Epithelial cell of esophagus (primary cell): ENCODE measurements at places on chromosomes 1 and 21.

DNA sequence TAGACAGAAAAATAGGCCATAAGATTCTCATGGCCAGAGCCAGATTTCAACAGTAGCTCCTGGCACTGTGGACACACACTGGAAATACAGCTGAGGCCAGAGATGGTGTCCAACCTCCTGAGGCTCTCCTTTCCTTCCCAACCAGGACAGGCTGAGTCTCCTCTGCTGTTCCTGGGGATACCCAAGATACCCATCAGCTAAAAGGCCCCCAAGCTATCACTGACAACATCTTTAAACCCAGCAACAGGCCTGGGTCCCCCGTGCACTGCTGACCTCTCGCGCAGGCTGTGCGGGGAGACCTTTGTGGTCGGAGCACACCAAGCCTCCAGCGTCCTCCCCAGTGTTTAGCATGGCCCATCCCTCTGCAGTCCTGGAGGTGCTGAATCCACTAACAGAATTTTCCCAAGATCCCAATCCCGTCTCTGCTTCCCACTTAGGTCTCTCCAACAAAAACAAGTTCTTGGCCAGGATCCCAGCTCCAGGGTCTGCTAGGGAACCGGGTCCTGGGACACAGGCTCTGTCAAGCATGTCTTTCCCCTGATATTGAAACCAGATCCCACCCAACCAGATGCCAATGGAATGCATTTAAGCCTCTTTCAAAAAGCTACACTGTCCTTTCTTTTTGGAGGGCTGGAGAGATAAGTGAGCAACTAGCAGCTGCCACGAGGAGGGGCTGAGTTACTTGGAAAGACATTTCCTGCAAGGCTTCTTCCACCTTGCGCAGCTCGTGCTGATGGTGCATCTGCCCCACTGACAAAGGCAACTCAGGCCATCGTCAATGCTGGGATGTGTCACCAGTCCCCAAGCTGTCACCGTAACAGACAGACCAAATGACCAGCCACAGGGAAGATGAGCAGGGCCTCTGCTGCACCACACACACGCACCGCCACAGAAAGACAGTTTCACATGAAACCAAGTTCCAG, 73.2 kb downstream of the BCAR3 start:
- DNase-seq = no peak

DNA sequence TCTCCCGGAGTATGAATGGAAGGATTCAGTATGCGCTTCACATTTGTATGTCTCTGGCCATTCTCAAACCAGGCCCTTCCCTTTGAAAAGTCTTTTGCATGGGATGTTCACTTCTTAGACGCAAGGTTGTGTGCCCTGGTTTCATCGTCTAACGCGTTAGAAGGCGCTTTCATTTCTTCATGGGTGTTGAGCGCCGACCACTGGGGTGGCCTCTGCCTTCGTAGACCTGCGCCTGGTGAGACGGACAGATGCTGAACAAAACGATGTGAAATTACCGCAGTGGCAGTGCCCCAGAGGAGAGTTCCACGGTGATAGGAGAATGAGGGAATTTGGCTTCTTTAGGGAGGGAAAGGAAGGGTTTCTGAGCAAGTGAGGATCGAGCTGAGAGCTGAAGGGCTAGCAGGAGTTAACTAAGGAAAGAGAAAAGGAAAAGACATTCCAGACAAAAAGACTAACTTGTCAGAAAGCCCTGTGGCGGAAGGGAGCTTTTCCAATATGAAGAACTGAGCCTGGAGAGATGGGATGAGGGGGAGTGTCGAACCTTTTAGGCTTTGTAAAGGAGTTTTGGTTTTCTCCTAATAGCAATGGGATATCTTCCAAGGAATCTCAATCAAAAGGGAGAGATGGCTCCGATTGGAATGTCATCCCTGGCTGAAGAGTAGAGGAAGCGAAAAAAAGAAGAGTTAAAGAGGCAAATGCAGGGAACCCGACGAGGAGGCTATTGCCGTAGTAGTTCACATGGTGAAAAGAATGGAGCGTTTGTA, 951 bp downstream of the GGPS1 start:
- DNase-seq = peak; percentile 48

GRCh38 chr1:63442141-63442475, 74.7 kb downstream of the ALG6 start:
- no peak for DNase-seq

GRCh38 chr1:204873714-204874113, 3.1 kb downstream of the NFASC start:
- no peak for DNase-seq

GRCh38 chr21:14454016-14455009, 71.4 kb upstream of the HSPA13 start:
- DNase-seq = no peak

- no peak for DNase-seq
These were observed 101.5 kb downstream of the ACTL8 start for GRCh38 chr1:17856496-17857108.

DNA sequence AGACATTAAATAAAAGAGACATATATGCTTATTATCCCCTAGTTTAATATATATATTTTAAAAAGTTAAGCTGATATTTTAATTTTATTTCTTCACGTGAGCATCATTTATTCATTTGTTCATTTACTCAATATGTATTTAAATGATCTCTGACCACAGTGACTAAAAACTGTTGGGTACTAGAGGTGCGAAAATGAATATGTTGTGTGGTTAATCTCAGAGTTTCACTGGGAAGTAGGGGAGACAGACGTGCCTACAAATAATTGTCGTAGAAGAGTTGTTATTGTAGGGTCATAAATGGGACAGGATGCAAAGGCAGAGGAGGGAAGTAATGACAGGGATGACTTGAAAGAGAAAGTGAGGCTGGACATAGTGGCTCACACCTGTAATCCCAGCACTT, 213.0 kb upstream of the CACYBP start:
- DNase-seq = no peak

GRCh38 chr1:237032029-237032428, 10.0 kb upstream of the RYR2 start:
- no peak for DNase-seq

GRCh38 chr1:179121159-179121938, 39.5 kb downstream of the TOR3A start:
- DNase-seq = peak; percentile 43

DNA sequence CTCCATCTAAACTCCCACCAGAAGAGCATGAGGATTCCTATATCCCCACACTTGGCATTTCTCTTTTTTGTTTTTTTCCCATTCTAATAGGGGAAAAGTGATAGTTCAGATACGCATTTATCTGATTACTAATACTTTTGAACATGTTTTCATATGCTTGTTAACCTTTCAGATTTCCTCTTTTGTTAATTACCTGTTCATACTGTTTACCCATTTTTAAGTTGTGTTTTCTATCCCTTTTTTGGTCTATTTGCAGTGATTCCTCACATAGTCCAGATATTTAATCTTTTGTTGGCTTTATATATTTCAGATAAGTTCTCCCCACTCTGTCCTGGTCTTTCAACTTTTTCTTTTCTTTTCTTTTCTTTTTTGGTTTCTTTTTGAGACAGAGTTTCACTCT, 13.6 kb upstream of the PIGK start:
- no peak for DNase-seq

GRCh38 chr1:89640440-89640839, 7.5 kb downstream of the LRRC8C start:
- no peak for DNase-seq

DNA sequence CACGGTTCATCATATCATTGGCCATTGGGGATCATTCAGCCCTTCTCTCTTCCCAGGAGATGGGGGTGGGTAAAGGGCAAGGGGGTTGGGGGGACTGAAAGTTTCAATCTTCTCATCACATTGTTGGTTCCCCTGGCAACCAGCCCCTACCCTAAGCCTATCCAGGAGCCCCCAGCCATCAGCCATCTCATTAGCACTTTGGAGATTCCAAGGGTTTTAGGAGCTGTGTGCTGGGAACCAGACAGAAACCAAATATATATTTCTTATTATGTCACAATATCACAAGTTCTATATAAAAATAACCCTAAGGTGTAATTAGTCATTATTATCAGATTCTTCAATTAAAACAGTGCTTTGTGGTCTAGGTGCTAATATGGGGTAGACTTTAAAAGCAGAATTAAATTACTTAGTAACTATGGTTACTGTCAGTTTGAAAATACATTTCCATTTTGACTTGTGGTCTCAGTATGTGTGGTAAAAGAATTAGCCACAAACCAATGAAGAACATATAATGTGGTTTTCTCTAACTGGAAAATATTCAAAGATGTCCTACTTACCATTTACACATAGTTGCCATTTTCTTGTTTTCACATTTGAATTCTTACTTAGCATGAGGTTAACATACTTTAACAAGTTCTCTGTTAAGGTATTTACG, 28.1 kb downstream of the IL23R start:
- DNase-seq = no peak

DNA sequence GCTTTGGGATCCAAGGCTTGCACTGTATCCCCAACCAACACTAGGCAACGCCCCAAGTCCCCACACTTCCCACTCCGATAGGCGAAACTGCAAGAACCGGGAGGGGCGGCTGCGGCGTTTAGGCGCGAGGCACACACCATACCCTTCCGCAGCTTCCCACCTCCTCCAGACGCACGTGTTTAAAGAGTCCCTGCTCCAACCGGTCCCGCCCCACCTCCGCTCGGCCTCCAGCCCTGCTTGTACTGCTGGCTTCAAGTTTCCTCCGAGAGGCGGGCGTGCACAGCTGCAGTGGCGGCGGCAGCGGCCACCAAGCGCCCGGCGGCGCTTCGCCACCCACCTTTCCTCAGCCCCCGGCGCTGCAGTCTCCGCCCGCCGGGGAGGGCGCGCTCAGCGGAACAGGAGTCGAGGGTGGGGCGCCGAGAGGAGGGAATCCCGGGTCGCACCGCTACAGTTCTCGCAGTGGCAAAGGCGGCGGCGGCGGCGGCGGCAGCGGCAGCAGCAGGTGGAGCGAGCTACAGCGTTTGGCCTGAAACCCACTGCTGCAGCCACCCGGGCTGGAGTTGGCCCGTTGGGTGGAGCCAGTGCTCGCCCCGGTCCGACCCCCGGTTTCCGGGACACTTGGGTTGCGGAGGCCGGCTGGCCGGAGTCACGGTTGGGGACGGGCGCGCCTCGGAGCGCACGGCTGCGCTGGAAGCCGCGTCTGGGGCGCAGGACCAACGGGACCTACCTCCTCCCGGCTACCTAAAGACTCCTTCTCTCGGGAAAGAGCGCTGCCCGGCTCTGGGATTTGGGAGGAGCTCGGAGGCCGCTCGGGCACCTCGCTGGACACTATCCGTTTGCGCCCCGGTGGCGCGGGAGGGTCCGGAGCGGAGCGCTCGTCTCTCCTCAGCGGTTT, at the start of gene CNIH3:
Gene CNIH3 (plus strand): TSS at position 457 of the 895 bp plus-strand sequence. CDS start 858 bp downstream, outside the sequence.
- peak; percentile 53 for DNase-seq

GRCh38 chr1:156851779-156852417, 7.0 kb downstream of the INSRR start:
- no peak for DNase-seq

- peak; percentile 59 for DNase-seq
These were observed 15.6 kb downstream of the TNNT2 start for GRCh38 chr1:201361652-201362504.

DNA sequence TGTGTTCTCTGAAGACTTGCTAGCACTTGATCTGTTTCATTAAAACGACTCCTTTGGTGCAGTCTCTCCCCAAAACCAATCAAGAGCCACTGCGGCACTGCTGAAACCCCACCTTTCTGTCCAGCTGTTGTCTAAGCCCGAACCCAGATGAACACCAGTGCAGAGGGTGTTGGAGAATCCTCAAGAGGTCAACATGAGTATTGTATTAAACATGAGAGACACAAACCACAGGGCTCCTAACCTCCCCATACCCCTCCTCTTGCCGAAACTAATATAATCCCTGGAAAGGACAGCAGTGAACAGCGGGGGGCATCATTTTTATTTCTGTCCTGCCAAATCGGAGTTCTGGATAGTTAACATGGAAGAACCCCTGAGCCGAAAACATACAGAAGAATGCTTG, 333.9 kb downstream of the CAMTA1 start:
- DNase-seq = no peak

DNA sequence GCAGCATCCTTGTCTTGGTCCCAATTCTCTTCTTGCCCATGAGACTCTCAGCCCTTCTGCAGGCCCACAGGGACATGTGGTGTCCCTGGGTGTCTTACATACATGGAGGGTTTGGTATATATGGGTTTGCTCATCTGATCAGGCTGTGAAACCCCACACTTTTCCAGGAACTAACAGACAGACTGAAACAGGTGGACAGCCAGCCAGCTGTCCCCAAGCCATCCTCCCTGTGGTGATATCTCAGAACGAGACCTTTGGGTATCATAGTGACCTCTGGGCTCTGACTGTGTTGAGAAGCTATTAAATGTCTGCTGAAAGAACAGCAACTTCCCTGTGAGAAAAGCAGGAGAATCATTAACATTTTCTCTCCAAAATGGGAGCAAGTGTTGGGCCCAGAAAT, 115.5 kb upstream of the PAXBP1 start:
- no peak for DNase-seq

DNA sequence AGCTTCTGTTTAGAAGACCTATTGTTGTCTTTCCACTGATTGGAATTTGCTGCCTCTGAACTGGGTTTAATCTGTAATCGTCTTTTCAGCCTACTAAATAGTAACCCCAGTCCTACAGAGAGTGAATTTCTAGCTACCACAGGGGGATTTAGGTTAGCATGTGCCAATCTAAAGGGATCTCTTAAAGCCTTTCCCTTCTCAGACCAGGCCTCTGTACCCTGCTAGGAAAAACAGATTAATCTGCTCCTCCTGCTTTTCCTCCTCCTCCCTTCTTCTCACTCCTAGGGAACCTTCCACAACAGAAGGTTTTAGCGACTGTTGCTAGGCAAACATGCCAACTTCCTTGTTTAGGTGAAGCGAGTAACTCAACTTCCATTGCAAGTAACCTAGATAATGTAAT, 1.3 kb upstream of the RC3H1 start:
- peak; percentile 74 for DNase-seq

- DNase-seq = peak; percentile 86
These were observed 1.5 kb upstream of the S100A14 start for GRCh38 chr1:153617663-153618062.

DNA sequence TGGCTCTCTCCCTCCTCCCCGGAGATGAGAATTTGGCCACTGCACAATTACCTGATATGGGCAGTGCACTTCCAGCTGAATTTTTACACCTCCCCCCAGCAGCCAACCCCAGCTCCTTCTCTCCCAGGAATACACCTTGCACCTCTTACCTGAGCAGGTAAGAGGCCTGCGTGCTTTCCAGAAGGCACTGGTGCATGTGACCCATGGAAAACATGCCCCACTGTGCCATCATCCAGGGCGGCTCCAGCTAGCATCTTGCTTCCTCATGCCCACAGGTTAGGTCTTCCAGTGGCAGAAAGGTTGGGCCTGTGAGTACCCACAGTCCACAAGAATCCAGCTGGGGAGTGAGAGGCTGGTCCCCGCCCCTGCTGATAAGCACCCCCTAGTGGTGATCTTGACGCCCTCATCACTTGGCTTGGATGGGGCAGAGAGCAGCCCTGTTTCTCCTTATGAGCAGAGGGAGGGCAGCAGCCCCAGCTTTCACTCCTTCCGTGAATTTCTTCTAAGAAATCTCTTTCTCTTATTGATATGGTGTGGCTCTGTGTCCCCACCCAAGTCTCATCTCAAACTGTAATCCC, 57.8 kb downstream of the EDARADD start:
- peak; percentile 33 for DNase-seq

DNA sequence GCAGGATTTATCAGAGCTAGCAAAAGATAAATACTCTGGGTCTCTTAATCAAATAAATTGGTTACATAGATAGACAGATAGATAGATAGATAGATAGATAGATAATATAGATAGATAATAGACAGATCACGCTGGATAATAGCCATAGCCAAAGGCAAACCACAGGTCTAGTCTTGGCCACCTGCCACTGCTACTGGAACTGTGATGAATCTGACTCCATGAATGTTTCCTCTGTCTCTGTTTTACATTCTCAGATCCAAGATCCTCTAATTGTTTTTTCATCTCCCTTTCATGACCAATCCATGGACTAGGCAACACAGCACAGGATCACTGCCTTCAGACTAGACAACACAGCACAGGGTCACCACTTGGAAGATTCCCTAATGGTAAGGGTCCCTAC, 444.7 kb upstream of the NFIA start:
- peak; percentile 14 for DNase-seq
